Hypothalamus (tissue), 51 donors: ENCODE measurements at places on chromosomes 2 and 18.

DNA sequence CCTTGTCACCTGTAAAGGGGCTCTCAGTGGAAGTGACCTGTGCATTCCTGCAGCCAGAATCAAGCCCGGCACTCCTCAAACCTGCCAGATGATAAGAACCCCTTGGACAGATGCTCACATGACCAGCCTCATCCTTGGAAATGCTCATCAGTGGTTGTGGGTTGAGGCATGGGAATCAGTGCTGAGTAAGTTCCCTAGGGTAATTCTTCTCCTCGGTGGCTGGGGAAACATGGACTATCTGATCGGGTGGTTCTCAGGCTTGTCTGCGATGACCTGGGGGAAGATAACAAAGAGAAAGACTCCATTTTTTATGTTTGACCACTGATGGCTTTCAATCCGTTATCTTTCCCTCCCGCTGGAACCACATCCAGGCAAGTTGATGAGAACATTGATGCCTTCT lies 84.0 kb downstream of the SPP2 start:
- no peak for DNase-seq

GRCh38 chr2:207934720-207935119 lies 90.6 kb downstream of the PLEKHM3 start:
- no peak for DNase-seq

- DNase-seq, result no peak
Measured at GRCh38 chr2:98829581-98830270, 98.8 kb upstream of the MGAT4A start.

GRCh38 chr18:8779251-8779650 lies 73.9 kb downstream of the MTCL1 start:
- no peak for DNase-seq

GRCh38 chr2:196535742-196536141 lies 103.8 kb upstream of the CCDC150 start:
- no peak for DNase-seq

GRCh38 chr2:196291873-196292800 lies 120.8 kb upstream of the STK17B start:
- no peak for DNase-seq

DNA sequence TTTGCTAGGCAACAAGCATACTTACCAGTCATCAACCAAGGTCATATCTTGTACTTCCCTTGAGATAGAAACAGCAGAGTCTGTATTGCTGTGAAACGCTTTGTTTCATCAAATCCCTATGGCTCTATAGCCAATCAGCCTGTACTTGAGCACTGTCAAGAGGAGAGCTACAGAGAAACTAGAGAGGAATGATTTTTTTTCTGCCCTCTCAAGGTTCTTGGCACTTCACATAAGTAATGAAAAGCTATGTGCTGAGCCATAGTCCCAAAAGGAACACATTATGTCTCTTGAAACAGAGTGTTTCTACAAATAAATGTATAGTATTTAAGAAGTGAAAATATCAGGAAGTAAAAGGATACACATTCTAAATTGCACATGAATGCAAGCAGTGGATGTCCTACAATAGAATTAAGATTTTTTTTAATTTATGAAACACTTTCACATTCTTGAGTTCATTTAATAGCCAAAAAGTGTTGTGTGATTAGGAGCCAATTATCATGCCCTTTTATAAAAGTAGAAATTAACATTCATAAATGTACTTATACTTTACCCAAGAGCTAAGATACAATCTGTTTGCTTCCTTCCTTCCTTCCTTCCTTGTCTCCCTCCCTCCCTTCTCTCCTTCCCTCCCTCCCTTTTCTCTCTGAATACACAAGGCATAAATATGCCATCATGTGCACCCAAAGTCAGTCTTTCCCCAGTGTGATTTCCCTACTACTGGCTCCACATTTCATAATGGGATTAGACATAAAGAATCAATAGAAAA lies 131.8 kb downstream of the CSRNP3 start:
- no peak for DNase-seq

DNA sequence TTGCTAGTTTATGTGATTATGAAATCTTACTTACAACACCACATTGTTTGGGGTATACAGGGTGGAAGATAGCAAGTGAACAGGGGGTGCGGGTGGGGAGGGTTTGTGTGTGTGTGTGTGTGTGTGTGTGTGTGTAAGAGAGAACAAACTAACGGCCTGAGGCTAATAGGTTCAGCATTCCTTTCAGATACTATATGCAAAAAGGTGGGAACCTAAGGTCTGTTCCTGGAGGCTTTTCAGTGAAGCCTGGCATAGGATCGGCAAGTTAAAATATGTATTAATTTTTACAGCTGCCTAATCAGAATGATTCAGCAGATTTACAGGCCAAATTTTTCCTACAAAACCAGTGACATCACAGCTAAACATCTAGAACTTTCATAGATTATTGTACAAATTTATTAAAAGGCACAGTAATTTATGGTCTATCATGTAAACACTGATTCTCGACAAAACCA lies 7.6 kb upstream of the SPDYA start:
- no peak for DNase-seq

DNA sequence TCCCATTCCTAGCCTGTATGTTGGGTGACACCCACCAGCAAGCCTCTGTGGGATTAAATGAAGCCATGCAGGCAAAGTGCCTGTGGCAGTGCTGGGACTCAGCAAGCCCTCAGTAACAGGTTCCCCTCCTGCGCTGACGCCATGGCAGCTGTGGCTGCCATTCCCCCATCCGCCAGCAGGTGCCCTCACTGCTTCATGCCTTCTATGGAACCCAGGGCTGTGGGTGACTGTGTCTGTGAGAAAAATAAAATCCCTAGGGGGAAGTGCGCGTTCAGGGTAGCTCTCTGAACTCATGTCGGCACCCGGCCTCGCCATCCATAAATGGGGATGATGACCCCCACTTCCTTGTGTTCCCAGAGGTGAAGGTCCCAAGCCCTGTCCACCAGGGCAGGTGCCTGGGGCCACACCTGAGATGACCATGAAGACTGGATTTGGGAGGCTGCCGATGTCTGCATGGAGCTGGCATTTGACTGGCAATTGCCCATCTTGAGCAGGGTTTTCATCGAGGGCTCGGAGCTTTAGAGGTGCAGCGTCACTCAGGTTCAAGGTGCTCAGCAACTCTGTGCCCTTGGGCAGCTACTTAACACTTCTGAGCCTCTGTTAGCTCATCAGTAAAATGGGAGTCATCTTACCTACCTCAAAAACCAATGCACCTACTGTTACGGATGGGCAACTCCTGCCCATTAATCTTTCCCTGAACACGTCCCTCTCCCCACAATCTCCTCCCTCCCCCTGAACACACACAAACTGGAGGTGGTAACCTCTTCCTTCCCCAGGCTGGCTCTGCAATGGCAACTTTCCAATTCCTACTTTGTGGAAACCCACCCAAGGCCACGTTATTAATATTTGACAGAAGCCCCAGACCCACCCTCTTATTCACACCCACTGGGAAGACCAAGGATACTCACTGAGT lies 2.9 kb upstream of the MAL start:
- DNase-seq, result peak; percentile 77

DNA sequence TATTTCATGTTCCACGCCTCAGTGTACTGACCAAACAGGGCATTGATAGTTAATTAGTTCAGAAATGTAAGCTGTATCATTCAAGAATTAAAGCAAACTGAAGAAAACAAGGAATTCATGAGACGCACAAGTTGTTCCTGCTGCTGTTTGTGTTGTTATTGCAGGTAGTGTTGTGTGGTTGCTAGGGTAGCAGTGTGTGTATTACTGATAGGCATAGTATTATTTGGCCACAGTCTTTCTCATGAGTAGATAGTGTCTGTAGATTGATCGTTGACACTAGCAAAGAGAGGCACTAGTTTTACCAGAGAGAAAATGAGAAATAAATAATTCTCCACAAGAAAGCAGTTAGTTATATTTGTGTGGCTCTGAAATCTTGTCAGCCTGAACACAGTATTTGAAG lies 548.6 kb downstream of the LRP1B start:
- no peak for DNase-seq

- no peak for DNase-seq
Measured at GRCh38 chr2:100257939-100258338, 64.4 kb downstream of the LONRF2 start.

- DNase-seq, result no peak
Measured at GRCh38 chr2:74984947-74985637, 26.6 kb downstream of the POLE4 start.

- no peak for DNase-seq
Measured at GRCh38 chr2:237256887-237257286, 157.1 kb downstream of the COL6A3 start.

DNA sequence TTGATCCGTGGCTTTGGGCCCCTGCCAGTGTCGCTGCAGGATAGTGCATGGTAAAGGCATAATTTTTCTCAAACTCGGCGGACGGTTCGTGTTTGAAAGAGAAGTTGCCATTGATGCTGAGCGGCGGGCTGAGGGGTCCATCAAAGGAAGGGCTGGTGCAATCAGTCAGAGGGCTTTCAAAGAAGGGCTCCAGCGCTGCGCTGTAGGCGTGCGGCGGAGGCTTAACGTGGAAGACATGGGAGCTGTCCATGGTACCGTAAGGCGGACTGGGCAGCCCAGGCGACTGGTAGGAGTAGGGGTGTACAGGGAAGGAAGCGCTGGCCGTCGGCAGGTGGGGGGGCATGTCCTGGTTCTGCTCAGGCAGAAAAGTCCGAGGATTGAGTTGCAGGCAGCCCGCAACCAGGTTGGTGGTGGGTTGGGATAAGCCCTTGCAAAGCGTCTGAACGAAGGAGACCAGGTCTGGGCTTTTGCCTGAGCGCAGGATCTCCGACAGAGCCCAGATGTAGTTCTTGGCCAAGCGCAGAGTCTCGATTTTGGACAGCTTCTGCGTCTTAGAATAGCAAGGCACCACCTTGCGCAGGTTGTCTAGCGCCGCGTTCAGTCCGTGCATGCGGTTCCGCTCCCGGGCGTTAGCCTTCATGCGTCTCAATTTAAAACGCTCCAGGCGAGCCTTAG lies 2.3 kb downstream of the NEUROD1 start:
- no peak for DNase-seq

DNA sequence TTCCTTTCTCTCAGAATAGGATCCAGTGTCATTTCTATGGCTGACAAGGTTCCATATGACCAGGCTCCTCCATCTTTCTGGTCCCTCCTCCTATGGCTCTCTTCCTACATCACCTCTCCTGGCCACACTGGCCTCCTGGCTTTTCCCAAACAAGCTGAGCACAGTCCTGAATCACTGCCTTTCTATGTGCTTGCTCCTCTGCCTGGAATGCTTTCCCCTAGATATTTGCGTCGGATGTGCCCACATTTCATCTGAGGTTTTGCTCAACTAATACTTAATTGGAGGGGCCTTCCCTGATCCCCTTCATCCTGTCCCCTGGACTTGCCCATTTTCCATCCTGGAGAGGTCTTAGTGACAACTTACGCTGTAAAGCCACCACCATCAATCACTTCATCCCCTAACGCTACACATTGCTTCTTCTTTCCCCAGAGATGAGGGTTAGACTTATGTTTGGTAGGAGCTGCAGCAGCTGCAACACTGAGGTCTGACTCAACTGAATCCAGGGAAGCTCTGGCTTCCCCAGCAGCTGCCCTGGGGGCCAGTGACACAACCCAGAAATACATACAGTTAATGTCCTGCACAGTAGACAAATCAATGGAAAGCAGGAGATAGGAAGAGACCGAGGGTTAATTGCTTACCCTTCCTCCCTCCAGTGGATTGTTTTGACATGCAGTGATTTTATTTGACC lies 42.9 kb downstream of the QPCT start:
- DNase-seq, result no peak

- no peak for DNase-seq
Measured at GRCh38 chr2:96861074-96861473, 3.3 kb upstream of the ANKRD39 start.

GRCh38 chr2:176383100-176383499 lies 113.9 kb downstream of the MTX2 start:
- no peak for DNase-seq

DNA sequence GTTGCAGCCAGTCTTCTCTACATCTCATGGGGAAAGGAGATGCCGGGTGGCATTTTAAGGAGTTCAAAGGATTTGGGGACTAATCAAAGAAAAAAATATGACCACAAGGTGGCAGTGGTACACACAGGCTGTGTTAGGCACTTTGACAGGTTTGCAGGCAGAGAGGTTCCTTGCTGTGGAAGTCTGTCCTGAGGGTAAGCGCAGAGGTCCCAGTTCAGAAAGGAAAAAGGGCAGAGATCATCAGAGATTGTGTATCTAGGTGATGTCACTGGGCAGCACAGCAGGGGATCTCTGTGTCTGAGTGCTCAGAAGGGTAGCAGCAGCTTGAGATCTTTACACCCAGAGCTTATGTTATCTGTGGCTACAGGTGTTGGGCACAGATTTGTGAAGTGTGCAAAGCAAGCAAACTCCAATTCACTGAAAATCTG lies 231.4 kb downstream of the LRRTM1 start:
- no peak for DNase-seq

- DNase-seq, result no peak
Measured at GRCh38 chr2:31442376-31442775, 27.8 kb upstream of the XDH start.

DNA sequence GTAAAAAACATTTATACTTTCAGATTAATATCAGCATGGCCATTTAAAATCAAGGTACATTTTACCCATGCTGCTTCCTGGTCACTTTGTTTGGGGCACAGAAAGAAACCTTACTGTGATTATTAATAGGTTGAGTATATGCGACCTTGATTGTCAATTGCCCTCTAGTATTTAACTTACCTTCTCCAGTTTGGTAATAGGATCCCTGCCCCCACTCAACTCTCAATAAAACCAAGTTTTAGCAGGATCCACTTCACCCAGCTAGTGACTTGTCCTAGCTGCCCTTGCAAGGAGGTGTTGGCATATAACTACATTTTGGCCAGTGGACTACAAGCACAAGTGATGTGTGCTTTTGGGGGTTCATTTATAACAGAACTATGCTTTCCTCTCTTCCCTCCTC lies 34.3 kb downstream of the FANCL start:
- DNase-seq, result no peak

- no peak for DNase-seq
Measured at GRCh38 chr2:44535376-44535775, 173.6 kb downstream of the CAMKMT start.

GRCh38 chr18:6328621-6329010 lies 86.1 kb downstream of the L3MBTL4 start:
- no peak for DNase-seq

GRCh38 chr18:56315363-56315762 lies 323.0 kb downstream of the TXNL1 start:
- DNase-seq, result no peak

- DNase-seq, result no peak
Measured at GRCh38 chr2:239024226-239024625, 176.3 kb downstream of the TWIST2 start.

DNA sequence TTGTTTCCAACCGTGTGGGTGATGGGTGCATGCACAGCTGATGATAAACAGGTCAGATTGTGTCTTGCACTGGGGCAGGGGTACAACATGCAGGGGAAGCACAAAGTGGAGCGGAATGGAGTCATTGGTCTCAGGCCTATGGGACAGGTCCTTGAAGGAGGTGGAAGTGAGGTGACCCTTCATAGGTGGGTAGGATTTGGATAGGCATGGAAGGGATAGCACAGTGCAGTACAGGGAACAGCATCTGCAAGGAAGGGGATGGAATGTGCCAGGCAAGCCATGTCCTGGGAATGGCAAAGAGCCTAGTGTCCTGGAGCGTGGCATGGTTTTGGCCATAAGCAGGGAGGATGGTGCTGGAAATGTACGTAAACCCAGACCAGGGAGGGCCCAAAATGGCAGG lies 143.9 kb downstream of the CAPN13 start:
- no peak for DNase-seq
